Cardiac fibroblast (primary cell): ENCODE measurements at places on chromosomes 6 and 20.

DNA sequence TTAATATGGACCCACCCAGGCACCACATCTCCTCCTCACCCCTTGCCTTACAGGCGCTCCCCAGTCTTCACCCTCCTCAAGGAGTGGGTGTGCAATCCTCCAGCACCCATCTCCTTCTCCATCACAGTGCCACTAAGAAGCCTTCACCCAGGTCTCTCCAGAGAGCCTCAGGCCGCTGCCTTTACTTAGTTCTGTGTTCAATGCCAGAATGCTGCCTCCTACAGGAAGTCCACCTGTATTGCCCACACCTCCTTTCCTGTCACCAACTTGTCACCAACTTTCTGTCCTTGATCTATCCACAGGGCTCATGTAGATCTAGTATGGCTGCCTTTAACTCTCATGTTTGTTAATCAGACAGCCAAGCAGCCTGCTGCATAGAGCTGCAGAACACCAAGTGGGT, 586 bp upstream of the LST1 start:
- no peak for DNase-seq

DNA sequence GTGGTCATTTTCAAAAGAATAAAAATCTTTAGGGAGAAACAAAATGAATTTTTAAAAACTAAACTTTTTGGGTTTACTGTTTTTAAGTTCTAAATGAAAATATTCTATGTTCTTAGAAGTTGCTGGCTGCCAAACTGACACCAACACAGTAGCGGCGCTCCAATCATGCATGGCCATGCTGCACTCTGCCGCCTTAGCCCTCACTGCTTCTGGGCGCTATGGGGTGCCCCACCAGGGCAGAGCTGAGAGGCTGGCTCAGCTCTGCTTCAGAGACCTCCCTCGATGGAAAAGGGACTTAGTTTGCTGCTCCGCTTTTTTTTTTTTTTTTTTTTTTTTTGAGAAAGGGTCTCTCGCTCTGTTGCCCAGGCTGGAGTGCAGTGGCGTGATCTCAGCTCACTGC, 20.9 kb downstream of the EZR start:
- no peak for DNase-seq

GRCh38 chr6:131510094-131510493, 62.9 kb upstream of the ARG1 start:
- DNase-seq = no peak

DNA sequence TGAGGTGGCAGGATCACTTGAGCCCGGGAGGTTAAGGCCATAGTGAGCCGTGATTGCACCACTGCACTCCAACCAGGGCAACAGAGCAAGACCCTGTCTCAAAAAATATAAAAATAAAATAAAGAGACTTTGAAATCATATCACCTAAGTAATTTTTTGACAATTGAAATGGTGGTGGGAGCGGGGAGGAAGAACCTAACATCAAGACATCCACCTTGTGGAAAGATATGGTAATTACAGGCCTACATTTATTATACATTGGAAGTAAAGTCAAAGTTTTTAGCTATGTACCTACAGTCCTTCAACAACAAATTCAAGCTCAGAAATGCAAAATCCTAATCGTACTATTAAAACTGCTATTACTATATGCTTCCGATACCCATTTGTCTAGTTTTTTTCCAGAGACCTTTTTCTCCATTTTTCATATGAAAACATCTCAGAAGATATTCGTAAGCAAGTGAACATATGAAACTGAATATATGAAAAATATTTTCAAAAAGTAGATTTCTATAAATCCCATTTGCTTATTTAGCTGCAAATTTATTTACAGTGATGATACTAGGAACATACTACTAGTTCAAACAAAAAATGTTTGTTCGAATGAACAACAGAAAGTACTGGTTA, 83.3 kb downstream of the SYCP2 start:
- DNase-seq = peak; percentile 57

DNA sequence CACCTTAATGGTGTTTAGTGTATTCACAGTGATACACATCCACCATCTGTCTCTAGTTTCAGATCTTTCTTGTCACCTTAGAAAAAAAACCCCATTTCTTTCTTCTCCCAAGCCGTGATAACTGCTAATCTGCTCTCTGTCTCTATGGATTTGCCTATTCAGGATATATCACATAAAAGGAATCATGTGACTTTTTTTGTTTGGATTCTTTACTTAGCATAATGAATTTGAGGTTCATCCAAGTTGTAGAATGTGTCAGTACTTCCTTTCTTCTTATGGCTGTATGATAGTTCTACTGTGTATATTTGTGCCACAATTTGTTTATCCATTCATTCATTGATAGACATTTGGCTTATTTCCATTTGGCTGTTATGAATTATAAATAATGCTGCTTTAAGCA, 57.1 kb downstream of the ITCH start:
- DNase-seq = peak; percentile 14

DNA sequence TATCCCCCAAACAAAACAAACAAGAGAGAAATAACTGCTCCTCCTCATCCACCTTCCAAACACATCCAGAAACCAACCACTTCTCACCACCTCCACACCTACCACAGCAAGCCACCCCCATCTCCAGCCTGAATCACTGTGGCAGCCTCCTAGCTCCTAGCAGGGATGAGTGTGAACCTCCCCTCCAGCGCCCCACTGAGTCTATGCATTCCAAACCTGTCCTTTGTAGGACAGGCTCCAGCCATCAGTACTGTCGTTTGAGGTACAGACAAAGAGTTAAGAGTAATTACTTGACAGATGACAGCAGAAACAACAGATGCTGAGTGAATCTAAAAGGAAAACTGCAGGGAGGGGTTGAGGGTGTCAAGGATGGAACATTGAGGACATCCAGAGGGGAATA, 2.4 kb downstream of the METTL24 start:
- DNase-seq = no peak

GRCh38 chr6:1424306-1424927, 35.0 kb downstream of the FOXF2 start:
- DNase-seq = peak; percentile 63

DNA sequence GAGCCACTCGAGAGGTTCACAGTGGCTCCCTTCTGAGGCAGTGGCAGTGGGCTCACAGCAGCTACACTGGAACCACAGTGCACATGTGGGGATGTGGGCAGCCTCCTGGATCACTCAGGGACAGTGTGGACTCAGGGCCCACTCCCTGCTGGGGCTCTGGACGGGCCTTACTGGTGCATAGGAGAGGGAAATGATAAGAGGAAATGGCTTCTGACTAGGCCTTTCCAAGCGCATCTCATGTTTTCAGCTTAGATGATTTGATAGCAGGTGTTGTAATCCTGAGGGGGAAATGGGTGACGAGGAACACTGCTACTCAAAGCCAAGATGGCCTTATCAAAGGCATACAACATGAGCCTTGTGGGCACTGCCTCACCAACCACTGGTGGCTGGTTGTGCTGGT, 44.0 kb downstream of the PANK2 start:
- DNase-seq = no peak

DNA sequence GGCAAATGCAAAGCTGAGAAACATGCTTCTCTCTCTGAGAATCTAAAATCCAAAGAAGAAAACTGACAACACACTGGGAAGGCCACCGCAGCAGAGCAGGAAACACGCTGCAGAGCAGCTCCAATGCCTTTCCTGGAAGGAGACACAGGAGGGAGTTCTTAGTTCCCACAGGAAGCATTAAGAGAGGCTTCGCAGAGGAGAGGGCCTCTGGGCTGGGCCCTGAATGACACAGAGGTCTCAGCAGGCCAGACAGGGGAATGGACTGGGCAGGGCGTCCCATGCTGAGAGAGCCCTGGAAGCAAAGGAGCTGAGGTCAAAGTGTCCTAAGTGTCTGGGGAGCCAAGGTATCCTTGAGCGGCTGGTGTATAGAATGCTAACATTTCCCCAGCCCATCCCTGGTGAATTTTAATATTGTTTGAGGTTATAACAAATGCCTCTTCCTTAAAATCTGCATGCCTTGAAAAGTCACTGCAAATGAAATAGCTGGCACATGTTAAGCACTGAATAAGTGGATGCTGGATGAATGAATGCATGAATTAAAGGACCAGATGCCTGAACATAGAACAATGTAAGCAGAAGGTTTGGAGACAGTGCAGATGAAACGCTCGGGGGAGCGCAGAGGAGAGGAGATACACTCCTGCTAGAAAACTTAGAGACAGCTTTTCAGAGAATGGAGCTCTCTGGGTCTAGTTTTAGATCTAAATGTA, 110.0 kb upstream of the SYNDIG1 start:
- no peak for DNase-seq

- DNase-seq = no peak
Measured at GRCh38 chr20:50582092-50582491, 71.9 kb downstream of the PTPN1 start.

- DNase-seq = peak; percentile 60
Measured at GRCh38 chr6:56730663-56731529, 88.2 kb upstream of the DST start.

GRCh38 chr20:40218316-40218969, 470.6 kb downstream of the MAFB start:
- DNase-seq = no peak

- DNase-seq = peak; percentile 53
Measured at GRCh38 chr6:14075095-14075503, 42.5 kb upstream of the CD83 start.
